ENCODE measurements at places on chromosomes 3 and 15.

- no peak for DNase-seq
These were observed 108.5 kb downstream of the ZIC4 start for GRCh38 chr3:147297761-147298350.

- no peak for DNase-seq
These were observed 24.7 kb downstream of the MYO5A start for GRCh38 chr15:52503788-52504496.

GRCh38 chr3:138768125-138768524 is 66.6 kb downstream of the PIK3CB start:
- no peak for DNase-seq

- no peak for DNase-seq
These were observed 23.3 kb downstream of the LYSMD2 start for GRCh38 chr15:51714162-51714561.

DNA sequence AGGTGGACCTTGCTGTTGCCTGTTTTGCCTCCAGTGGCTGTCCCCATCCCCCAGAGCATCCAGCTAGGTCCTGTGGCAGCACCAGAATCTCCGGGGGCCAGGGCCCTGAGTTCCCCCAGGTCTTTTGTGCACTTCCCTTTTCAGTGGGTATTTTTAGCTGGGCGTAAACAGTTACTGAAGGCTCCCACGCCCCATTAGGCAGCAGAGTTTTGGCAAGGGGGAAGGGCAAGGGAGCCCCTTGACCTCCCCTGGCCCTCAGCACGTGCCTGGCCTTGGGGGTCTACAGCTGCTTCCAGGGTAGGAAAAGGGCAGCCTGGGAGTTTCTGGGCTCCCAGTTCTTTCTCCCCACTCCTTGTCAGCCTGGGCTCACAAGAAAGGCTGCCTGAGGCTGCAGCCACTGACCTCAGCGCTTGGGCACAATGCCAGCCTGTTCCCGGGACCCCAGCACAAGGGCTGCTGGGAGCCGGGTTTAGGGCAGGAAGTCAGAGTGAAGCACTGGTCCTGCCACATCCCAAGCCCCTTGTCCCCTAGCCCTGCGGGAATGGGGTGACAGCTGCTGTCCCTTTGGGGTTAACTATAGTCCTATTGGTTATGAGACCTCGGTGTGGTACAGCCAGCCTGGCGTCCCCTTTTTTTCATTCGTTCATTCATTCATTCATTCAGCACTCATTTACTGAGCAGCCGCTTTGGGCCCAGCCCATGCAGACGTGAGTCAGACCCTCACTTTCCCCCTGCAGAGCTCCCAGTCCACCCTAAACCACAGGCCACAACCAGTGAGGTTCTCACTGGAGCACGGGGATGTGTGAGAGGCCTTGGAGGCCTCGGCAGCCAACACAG is 8.4 kb downstream of the CSK start:
- no peak for DNase-seq

DNA sequence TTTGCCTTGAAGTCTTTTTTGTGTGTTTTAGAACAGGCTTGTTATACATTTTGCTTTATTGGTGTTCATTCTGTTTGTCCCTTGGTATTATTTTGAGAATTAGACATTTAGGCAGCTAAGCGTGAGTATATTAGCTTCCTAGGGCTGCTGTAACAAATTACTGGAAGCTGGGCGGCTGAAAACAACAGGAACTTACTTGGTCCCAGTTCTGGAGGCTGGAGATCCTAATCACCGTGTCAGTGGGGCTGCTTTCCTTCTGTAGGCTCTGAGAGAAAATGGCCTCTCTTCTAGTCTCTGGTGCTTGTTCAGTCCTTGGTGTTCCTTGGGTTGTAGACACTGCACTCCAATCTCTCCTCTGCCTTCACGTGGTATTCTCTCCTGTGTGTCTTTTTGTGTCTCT is 142.3 kb downstream of the KLHL25 start:
- no peak for DNase-seq

GRCh38 chr15:38992930-38993329 is 428.3 kb upstream of the RASGRP1 start:
- no peak for DNase-seq

GRCh38 chr3:88000853-88001252 is 58.0 kb downstream of the CGGBP1 start:
- no peak for DNase-seq

GRCh38 chr3:112539825-112540650 is 21.7 kb downstream of the ATG3 start:
- DNase-seq, result no peak

DNA sequence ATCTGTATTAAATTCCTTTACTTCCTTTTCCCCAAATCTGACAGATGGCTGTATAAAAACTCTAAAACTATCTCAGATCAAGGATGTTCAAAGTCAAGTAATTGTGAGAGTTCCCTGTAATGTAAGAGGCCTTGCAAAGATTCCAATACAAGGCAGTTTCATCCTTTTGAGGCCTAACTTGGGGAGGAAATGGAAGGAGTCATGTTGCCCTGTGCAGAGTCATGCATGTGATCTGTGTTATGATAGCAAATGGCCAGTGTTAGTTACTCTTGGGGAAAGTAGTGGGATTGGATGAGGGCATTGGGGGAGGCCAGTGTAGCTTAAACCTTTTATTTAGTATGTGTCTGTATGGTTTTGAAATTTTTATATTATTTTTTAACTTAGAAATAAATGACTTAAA is 23.7 kb upstream of the FBXL22 start:
- DNase-seq, result no peak

GRCh38 chr15:34266751-34267150 is 41.9 kb downstream of the EMC4 start:
- no peak for DNase-seq

DNA sequence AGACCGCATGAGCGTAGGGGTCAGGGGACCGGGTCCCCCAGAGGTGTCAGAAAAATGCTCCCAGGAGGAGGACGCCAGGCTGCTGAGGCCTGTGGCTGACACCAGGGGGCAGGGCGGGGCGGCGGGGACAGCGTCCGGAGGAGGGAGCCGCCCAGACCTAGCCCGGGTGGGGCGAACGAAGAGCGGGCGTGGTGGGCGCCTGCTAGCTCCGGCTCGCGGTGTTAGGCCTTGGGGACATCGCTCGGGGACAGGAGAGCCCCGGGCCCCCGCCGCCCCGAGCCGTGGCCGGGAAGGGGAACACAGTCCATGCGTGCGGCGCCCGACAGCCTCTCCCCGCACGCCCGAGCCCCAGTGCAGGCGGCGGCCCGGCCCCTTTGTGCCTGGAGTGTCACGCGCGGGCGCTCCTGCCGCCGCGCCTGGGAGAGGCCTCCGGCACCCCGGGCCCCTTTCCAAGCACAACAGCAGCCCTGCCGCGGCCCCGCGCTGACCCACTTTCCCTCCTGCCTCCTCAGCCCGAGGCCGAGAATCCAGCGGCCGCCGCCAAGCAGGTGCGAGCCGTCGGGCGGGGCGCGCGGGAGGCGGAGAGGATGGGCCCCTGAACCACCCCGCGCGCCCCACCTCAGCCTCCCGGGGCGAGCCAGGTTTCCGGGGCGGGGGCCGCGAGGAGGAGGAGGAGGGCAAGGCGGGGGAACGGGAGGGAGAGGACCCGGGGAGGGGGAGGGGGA is 111.0 kb upstream of the KLF13 start:
- no peak for DNase-seq

DNA sequence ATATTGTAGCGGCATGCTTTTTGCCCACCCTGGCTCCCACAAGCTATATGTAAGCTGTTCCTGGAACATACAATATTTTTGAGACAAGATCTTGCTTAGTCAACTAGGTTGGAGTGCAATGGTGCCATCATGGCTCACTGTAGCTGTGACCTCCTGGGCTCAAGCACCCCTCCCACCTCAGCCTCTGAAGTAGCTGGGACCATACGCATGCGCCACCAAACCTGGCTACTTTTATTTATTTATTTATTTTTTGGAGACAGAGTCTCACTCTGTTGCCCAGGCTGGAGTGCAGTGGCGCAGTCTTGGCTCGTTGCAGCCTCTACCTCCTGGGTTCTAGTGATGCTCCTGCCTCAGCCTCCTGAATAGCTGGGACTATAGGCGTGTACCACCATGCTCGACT is 6.7 kb upstream of the SQOR start:
- no peak for DNase-seq

GRCh38 chr15:101054116-101054515 is 135.0 kb downstream of the LRRK1 start:
- DNase-seq, result no peak

All from fibroblast of skin of left quadriceps (primary cell).